ENCODE measurements at places on chromosomes 7 and 10. TPM values are rescaled to one million over a fixed set of nuclear protein-coding genes. Genes with fewer than 3 reads are reported as not detected.

DNA sequence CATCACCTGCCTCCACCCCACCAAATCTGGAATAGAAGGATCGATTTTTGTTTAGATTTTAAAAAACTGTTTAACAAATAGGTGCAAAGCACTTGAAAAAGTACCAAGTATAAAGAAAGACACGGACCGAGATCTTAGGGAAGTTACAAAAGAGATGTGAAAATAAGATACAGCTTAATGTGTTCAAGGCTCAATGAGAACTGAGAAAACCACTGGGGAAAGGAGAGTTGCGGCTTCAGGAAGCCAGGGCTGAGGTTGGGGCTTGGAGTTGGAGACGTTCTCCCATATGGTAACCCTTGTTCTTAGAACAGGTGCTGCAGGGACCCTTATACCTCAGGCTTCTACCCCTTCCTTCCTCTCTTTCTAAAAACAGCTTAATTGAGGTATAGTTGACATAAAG is 140.2 kb downstream of the FANK1 start:
- no peak for DNase-seq
- no peaks in the 10 kb centered on the region for H3K27me3 ChIP-seq
- no peak overlapping the region for H3K27ac ChIP-seq
- H3K36me3 ChIP-seq, result no peaks in the 10 kb centered on the region
- no peaks in the 10 kb centered on the region for H3K4me1 ChIP-seq

- no peaks in the 10 kb centered on the region for H3K36me3 ChIP-seq
- DNase-seq, result peak; percentile 75
- H3K4me1 ChIP-seq, result peaks cover 14% of the 10 kb centered on the region
- no peaks in the 10 kb centered on the region for H3K27me3 ChIP-seq
These were observed 28.7 kb upstream of the CALU start for GRCh38 chr7:128710481-128710880.

GRCh38 chr7:5603241-5604140 is 178.0 kb downstream of the RNF216 start:
- peaks cover 48% of the 10 kb centered on the region for H3K36me3 ChIP-seq
- H3K27me3 ChIP-seq, result no peaks in the 10 kb centered on the region
- DNase-seq, result no peak

GRCh38 chr10:122083478-122084025 is 94.6 kb downstream of the TACC2 start:
- H3K36me3 ChIP-seq, result no peaks in the 10 kb centered on the region
- no peak overlapping the region for H3K4me3 ChIP-seq
- no peaks in the 10 kb centered on the region for H3K27me3 ChIP-seq
- H3K4me1 ChIP-seq, result peaks cover 13% of the 10 kb centered on the region
- no peak for DNase-seq

GRCh38 chr10:123135415-123136141 is at the start of gene HMX3:
TSS of gene HMX3 (plus strand) at chr10:123135970. CDS start at chr10:123136051, 81 bp downstream.
- H3K27me3 ChIP-seq, result peaks cover 50% of the 10 kb centered on the region
- H3K4me1 ChIP-seq, result peaks cover 12% of the 10 kb centered on the region
- H3K36me3 ChIP-seq, result no peaks in the 10 kb centered on the region
- no peak within 1 kb of the TSS for H3K4me3 ChIP-seq
- no peak within 1 kb of the TSS for H3K27ac ChIP-seq

GRCh38 chr10:97937928-97938327 is 88.3 kb downstream of the GOLGA7B start:
- H3K36me3 ChIP-seq, result no peaks in the 10 kb centered on the region
- peaks cover 22% of the 10 kb centered on the region for H3K27me3 ChIP-seq
- H3K4me1 ChIP-seq, result no peaks in the 10 kb centered on the region
- DNase-seq, result no peak
- no peak overlapping the region for H3K4me3 ChIP-seq
- no peak overlapping the region for H3K27ac ChIP-seq

DNA sequence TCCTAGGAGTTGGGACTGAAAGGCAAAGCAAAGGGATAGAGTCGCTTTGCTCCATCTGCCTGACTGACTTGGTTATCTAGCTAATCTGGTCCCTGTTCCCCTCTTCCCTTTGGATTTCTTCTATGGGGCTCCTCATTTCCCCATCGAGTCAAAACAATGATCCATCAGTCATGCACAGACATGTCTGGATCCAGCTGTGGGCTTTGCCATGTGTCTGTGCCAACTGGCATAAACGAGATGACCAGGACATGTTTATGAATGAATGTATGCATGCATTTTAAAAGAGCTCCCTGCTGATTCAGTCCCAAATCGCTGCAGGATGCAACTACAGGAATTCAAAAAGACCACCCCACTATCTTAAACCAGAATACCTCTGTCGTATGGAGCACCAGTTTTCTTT is 122.0 kb downstream of the ARL4A start:
- H3K27ac ChIP-seq, result peak overlapping the region; percentile 71
- DNase-seq, result peak; percentile 68
- no peak overlapping the region for H3K4me3 ChIP-seq
- no peaks in the 10 kb centered on the region for H3K27me3 ChIP-seq
- H3K4me1 ChIP-seq, result peaks cover 26% of the 10 kb centered on the region
- no peaks in the 10 kb centered on the region for H3K36me3 ChIP-seq

- no peaks in the 10 kb centered on the region for H3K27me3 ChIP-seq
- H3K36me3 ChIP-seq, result peaks cover 39% of the 10 kb centered on the region
- no peak overlapping the region for H3K4me3 ChIP-seq
These were observed 24.6 kb upstream of the DGKI start for GRCh38 chr7:137871170-137871915.

- no peaks in the 10 kb centered on the region for H3K4me1 ChIP-seq
- H3K27me3 ChIP-seq, result no peaks in the 10 kb centered on the region
- no peak overlapping the region for H3K4me3 ChIP-seq
These were observed 140.3 kb upstream of the EFCAB10 start for GRCh38 chr7:105721571-105722104.

DNA sequence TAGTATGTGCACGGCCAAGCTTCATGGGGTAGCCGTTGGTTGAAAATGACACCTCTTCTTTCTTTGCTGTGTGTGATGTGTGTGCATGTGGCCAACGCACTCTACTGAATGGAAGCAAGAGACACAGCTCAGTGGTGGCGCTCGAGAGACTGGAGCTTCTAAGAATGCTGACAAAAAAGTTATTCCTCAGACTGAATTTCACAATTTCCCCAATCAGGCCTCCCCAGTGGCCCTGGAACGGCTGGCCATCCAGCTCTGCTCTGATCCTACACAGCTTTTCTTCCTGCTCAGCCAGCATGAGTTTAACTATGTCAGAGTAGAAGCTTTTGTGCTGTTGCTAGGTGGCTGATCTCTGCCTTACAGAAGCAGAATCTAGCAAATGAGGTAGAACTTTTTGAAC is 186.7 kb upstream of the PLXDC2 start:
- no peaks in the 10 kb centered on the region for H3K4me1 ChIP-seq
- H3K27ac ChIP-seq, result no peak overlapping the region
- H3K4me3 ChIP-seq, result no peak overlapping the region
- no peaks in the 10 kb centered on the region for H3K27me3 ChIP-seq
- DNase-seq, result no peak

Gene GPR37
- 1.9 TPM for total RNA-seq

Gene HOXA7
- 0.44 TPM for total RNA-seq

Gene OGA
- 115 TPM for total RNA-seq
